ENCODE measurements at places on chromosomes 7 and 10. TPM values are rescaled to one million over a fixed set of nuclear protein-coding genes. Genes with fewer than 3 reads are reported as not detected.

Gene TRIM73
- 0.92 TPM for total RNA-seq

Gene ACTR3C
- total RNA-seq = 3.0 TPM

- DNase-seq = no peak
These were observed 55.5 kb downstream of the SLC16A12 start for GRCh38 chr10:89479771-89480446.

- no peak for DNase-seq
These were observed 168.8 kb upstream of the POT1 start for GRCh38 chr7:125098377-125098970.

DNA sequence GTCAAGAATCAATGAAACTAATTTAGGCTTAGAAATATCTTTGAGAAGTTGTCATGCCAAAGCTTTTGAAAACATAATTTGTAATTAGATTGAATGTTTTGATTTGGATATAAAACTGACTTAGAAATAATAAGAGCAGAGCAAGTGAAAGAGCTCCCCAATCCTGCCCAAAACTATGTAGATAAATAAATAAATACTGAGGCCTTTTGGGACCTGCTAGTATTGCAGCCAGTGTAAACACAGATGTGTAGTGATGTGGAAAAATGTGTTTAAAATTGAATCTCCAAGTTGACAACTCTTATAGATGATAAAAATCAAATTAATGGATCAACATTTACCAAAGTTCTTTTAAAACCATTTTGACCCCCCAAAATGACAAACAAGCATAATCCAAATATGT is 896.1 kb downstream of the CNTNAP2 start:
- no peak for DNase-seq

DNA sequence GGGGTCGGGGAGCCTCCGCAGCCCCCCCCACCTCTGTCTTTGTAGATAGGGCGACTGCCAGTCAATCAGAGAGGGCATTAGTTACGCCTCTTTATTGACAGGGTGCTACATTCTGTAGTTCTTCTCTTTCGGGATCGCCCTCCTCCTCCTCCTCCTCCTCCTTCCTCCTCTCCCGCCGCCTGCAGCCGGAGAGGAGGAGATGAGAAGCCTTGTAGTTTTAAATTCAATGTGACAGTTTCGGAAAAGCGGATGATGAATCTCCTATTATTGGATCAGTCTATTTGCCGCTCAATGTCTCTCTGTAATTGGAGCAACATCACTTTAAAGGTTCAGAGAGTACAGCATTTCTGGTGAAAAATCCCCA is 587 bp upstream of the UNCX start:
- no peak for DNase-seq

DNA sequence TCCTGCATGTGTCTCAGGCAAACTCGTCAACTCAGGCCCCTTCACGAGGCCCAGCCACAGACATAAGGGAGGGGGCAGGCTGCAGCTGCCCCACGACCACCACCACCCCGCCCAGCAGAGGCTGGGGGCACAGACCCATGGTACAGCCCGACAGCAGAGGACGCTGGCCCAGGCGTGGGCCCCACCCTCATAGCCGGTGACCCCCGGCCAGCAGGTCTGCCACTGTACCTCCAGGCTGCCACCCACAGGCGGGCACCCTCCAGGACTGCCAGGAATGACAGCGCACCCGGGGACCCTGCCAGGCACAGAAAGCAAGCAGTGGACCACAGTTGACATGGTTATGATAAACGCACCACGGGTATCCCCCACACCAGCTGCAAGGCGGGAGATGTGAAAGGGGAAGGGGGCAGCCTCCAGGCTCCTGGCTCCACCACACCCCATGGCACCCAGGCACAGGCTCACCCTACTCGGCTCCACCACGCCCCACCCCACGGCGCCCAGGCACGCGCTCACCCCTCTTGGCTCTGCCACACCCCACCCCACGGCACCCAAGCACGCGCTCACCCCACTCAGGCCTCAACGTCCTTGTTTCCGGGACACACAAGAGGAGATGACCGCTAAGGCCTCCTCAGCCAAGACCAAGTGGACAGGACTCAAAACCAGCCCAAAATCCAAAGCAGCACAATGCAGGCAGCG is 135.9 kb downstream of the MAD1L1 start:
- no peak for DNase-seq

DNA sequence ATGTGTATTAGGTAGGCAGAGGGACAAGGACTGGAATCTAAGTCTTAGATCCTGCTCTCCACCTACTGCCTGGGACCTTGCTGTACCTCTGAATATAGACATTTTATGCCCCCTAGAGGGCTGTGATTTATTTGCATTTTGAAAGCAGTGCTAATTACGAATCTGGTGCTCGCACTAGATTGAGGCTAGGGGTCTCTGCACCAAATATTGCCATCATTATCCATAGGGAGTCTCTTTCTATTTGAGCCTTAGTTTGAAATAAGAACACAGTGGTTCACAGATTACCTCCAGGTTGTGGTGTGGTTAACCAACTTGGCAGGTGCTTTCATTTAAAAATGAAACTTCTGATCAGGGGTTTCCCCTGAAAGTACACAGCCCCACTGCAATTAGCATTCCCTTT is 41.8 kb downstream of the CNNM1 start:
- DNase-seq = no peak

DNA sequence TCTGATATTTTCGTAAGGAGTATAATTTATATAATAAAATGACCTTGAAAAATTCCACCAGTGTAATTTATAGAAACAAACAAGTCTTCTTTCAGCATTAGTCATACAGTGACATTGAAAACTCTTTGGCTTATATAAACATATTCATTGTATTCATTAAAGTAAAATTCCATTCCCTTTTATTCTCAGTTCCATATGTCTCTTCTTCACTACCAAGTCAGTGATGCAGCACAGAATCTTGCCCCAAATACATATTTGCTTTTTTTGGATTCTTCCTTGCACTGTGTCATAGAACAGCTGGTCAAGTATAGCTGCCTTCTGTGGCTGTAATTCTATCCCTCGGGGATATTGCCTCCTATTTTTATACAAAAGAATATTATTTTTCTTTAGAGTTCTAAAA is 884.5 kb upstream of the POT1 start:
- DNase-seq = no peak

DNA sequence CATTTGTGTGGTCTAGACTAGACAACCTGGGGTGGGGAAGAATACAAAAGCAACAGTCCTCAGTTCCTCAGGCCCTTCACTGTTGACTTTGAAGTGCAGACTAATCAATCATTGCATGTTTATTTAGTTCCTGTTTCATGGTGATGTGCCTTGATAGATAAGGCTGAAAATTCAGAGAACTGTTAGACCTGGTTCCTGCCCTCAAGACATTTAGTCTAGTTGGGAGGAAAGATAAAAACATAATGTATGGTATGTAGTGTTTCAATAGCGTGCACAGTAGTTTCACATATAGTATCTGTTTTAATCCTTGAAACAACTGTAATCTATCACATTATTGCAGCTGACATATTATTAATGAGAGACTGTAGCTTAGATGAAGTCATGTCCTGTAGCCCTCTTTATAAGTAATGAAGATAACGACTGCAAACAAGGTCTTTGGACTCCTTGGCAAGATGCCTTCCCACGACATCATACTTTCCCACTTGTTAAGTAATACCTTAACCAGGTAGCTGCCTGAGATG is 124.0 kb downstream of the CELF2 start:
- DNase-seq = no peak

All from heart right ventricle (tissue), 16 donors.